Stimulated activated naive B cell treated with anti-CD40 and anti-IgM and Interleukin-4, amounts not matched to agents 10 μg/mL and 1 μg/mL and 100 μg/mL, for 72 hours (primary cell): ENCODE measurements at places on chromosomes 11 and 22.

DNA sequence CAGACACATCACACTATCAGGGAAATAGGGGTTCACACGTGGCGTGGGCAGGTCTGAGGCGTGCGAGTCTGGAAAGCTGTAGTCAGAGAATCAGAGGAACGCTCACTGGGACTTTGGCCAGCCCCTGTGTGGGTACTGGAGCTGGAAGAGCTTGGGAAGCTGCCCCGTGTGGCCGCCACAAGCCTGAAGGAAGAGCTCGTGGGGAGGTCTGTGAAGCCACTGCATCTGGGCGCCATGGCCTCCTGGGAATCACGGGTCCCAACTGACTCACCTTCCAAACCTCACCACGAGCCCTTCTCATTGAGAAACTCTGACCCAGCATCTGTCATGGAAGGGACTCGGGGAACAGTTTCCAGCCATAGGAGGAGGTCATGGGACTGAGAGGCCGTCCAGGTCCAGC is 5.9 kb upstream of the MRGPRF start:
- DNase-seq = no peak

DNA sequence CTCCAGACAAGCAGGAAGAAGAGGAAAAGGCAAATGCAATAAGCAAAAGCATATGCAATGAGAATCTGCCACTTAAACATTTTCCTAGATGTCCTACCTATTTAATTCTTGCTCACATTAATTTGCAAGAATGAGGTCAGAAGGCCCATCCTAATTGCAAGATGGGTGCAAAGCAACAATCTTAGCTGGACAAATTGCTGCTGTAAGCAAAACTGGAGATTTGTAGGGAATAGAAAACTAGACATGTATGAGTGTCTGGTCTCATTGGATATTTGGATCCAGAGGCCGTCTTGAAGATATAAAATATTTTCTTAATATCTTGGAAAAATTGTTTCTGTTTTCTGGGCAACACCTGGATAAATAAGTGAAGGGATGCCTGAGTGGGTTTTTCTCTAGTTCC is 150.1 kb upstream of the PGR start:
- DNase-seq = no peak

DNA sequence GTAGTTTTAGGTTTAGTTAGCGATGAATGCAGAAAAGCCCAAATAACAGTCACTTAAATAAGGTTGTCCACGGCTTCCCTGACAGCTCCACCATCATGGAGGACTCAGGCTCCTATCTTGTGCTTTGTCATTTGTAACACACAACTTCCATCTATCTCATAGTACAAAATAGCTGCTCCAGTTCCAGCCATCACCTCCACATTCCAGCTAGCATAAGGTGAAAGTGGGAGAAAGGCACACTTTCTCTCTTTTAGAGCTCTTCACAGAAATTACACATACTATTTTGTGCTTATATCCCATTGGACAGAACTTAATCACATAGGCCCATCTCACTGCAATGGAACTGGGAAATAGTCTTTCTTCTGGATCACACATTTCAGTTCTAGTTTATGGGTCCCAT is 8.7 kb downstream of the THY1 start:
- no peak for DNase-seq

- DNase-seq = no peak
Measured at GRCh38 chr11:35367491-35367890, 51.9 kb downstream of the SLC1A2 start.

DNA sequence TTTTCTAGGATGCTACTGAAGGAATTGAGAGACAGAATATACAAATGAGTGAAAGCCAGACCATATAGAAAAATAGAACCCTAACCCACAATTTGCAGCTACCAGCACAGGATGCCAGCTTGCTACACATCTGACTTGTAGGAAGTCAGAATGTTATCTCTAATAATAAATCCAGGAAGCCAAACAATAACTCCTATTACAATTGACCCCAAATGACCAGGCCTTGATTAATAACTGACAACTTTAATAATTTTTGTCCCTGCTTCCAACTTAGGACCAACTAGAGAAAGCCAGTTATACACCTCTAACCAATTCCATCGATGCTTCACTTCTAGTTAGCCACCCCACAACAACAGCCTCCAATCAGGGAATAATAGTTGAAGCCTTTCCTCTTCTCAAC is 193.4 kb downstream of the CASP12 start:
- no peak for DNase-seq

- no peak for DNase-seq
Measured at GRCh38 chr22:49381595-49382450, 445.9 kb downstream of the BRD1 start.

DNA sequence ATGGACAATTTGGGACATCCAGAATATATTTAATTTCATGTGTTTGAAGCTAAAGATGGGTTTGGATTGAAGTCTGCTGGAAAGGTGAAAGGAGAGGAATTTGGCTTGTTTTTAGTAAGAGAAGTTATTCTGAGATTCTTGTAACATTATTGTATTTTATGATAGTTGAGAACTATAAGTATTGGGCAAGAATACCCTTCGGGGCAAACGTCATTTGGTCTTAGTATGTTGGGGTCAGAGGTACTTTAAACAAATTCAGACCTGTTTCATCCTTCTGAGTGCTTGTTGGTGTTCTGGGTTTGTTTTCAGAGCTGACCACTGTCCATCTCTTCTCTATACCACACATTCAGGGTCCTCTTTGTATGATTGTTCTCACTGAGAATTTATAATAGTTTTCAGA is 19.5 kb downstream of the PANX1 start:
- DNase-seq = no peak

- DNase-seq = no peak
Measured at GRCh38 chr11:15699978-15700377, 585.3 kb downstream of the INSC start.

GRCh38 chr11:68505596-68505995 is 45.0 kb downstream of the PPP6R3 start:
- DNase-seq = no peak

DNA sequence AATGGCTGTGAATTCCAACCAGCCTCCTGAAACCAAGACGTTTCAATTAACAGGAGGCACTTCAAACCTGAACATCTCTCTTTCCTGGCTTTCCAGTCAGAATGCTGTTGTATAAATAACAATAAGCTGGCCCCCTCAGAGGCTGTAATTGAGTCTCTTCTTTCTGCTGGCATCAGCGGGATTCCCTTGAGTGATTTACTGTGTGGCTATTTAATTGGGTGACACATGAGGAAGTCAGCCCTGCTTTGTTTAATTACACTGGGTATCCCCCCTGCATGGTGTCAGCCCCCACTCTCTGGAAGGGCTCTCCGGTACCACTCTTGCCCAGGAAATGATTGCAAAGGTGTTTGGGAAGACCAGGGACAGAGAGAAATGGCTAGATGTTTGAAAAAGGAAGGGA is 101.6 kb downstream of the NTM start:
- DNase-seq = no peak

- no peak for DNase-seq
Measured at GRCh38 chr11:86902345-86902744, 52.9 kb downstream of the FZD4 start.

DNA sequence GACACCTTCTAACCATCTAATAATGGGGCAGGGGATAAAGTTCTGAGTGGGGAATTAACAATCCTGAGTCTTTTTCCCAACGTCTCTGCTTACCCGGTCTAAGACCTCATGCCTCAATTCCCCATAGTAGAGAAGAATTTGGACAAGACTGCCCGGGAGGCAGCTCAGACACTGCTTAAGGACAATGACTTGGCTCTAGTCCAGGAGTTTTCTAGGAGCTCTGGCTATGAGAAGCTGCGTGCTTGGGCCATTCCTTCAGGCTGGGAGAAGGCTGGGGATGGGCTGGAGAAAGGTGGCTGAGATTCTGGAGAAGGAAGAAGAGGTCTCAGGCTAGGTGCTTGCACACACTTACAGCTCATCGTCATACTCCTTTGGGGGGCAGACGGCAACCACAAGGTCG is 19.8 kb upstream of the ABCC8 start:
- DNase-seq = no peak

DNA sequence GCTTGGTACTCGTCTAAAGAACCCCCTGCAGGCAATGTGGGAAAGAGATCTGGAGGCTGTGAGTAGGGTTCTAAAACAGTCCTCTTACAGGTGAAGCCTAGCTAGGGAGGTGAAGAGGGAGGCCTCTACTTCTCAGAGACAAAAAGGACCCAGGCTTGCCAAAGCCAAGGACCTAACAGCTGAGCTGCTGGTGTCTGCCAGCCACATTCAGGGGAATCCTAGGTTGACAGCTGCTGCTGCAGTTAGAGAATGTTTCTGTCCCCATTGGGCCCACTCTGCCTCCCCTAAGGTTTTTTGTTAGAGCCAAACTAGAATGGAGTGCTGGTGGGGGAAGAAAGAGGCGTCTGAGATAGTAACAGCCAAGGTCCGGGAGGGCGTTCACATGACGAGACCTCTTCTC is 26.6 kb upstream of the TLCD5 start:
- no peak for DNase-seq

DNA sequence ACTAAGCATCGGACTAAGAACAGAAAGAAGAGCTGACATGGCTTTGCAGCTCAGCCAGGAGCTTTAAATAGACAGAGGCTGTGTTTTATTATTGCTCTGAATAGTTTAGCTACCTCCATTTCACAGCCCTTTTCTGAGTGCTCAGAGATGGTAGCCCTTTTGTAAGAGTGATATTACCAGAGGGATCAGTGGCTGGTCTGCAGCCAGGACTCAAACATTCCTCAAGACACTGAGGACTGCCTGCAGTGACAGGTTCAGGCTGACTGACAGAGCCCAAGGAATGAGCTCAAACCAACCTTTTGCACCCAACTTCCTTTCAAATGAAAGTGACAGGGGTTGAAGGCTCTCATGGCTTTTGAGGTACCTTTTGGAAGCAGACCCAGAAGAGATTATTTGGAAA is 189.0 kb downstream of the DDX10 start:
- DNase-seq = no peak
